ENCODE measurements at places on chromosomes 11 and 22.

- DNase-seq: no peak
These were observed 20.0 kb downstream of the PPFIA1 start for GRCh38 chr11:70290361-70291065.

DNA sequence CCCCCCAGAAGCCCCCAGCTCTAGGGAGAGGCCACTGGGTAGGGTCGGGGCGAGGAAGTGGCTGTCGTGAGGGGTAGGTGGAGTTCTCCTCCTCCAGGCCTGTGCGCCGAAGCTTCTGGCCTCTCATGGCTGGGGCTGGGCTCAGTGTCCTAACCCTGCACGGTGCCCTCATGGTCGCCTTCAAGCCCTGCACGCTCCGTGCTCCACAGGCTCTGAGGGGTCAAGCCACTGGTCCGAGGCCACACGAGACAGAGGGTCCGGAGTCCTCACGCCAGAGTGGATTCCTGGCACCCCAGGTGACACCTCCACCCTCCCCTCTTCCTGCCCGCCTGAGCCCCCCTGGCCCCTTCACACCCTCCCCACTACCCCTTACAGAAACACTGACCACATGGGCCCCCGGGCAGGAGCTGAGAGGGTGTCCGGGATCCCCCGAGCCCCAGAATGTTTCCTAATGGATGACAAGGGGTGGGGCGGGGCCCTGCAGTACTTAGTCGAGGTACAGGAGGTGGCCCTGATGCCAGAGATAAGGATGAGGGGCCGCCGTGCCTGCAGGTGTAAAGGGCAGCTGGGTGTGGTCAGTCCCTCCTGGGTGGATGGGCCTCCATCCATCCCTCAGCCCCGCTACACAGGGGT, 997 bp upstream of the CDHR5 start:
- DNase-seq: no peak

GRCh38 chr11:9669954-9670353, 6.1 kb downstream of the SWAP70 start:
- DNase-seq: no peak

- DNase-seq: no peak
These were observed 294.4 kb downstream of the DDX10 start for GRCh38 chr11:108959105-108959761.

GRCh38 chr11:129040934-129041333, 98.3 kb upstream of the TP53AIP1 start:
- no peak for DNase-seq

DNA sequence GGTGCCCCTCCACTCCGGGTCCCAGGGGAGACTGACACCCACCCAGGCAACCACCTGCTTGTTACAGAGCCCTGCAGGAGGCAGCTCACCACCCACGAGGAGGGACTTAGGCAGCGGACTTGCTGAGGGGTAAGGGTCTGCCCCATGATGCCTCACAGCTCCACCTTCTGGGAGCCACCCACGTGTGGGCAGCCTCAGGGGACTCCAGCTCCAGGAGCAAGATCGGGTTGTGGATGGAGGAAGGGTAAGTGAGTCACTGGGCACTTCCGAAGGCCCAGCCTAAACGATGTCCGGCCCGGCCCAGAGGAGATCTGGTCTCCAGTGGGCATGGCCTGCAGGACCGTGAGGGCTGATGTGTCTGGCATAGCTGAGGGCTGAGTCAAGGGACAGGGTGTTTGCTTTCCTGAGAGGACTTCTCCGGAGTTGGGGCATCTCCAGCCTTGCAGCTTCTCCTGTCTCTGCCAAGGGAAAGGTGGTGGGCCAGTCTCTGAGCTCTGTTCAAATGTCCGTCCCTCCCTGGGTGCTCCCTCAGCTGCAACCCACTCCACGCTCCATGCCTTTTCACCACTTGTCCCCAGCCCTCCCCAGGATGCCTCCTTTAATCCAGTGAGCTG, 32.3 kb upstream of the P2RY2 start:
- no peak for DNase-seq

- no peak for DNase-seq
These were observed 117.4 kb downstream of the RRM1 start for GRCh38 chr11:4211991-4212390.

DNA sequence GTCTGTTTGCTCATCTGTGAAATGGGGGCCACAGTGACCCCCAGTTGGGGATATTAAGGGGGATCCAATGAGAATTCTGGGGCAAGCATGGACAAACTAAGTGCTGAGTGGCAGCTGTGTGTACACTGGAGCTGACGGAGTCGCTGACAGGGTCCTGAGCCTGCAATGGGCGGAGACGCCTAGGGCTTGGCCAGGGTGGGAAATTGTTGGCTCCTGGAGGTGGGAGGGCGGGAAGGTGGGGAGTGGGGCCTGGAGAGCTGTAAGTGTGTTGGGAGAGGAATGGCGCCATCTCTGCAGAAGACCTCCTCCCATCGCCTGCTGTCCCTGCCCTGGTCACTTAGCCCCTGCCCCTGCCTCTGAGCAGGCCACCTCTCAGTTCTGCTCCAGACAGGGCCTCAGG, 7.3 kb downstream of the CACNA1I start:
- DNase-seq: no peak

DNA sequence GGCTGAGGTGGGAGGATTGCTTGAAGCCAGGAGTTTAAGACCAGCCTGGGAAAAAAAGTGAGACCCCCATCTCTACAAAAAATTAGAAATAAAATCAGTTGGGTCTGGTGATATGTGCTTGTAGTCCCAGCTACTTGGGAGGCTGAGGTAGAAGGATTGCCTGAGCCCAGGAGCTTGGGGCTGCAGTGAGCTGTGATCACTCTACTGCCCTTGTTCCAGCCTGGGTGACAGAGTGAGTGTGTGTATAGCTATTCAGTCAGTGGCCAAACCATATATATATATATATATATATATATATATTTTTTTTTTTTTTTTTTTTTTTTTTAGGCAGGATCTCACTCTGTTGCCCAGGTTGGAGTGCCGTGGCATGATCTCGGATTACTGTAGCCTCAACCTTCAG, 24.5 kb downstream of the ADM start:
- no peak for DNase-seq

DNA sequence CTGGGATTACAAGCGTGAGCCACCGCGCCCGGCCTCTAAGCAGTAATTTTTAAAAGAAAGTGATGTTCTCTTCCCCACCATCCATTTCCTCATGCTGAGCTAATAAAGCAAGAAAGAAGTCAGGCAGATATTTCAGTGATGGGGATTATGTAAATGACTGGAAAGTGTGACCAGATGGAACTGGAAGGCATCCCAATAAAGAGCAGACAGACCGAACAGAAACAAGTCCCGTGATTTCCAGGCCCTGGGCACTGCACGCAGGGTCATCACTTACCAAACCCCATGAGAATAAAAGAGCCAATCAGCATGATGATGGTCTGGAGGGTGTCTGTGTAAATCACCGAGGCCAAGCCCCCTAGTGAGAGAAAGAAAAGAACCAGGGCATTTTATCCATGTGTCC, 18.2 kb downstream of the SLC5A4 start:
- no peak for DNase-seq

GRCh38 chr11:29063630-29064361, 953.0 kb downstream of the KCNA4 start:
- DNase-seq: no peak

GRCh38 chr11:23765682-23766252, 731.1 kb upstream of the LUZP2 start:
- no peak for DNase-seq
